T-helper 1 cell (primary cell): ENCODE measurements at places on chromosomes 4 and X.

- no peak for DNase-seq
Observed at GRCh38 chrX:114970806-114971205, 46.6 kb downstream of the IL13RA2 start.

DNA sequence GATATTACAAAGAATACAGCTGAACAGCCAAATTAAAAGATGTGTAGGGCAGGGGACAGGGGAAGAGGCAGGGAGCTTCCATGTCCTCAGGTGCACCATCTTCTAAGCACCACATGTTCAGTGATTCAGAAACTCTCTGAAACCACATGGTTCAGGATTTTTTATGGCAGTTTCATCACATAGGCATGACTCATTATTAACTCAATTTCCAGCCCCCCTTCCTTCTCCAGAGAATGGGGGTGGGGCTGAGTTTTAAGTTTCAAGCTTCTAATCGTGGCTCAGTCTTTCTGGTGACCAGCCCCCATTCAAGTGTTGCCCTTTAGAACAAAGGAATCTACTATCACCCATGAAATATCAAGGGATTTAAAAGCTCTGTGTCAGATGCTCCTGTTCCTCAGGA is 317.8 kb upstream of the GALNT7 start:
- DNase-seq, result no peak

DNA sequence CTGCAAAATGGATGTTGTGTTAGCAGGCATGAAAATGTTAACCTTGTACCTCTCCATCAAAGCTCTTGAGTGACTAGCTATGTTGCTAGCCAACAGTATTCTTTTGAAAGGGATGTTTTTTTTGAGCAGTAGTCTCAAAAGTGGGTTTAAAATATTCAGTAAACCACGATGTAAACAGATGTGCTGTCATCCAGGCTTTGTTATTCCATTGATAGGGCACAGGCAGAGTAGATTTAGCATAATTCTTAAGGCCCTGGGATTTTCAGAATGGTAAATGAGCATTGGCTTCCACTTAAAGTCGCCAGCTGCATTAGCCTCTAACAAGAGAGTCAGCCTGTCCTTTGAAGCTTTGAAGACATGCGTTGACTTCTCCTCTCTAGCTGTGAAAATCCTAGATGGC is 18.4 kb downstream of the FGF2 start:
- no peak for DNase-seq

DNA sequence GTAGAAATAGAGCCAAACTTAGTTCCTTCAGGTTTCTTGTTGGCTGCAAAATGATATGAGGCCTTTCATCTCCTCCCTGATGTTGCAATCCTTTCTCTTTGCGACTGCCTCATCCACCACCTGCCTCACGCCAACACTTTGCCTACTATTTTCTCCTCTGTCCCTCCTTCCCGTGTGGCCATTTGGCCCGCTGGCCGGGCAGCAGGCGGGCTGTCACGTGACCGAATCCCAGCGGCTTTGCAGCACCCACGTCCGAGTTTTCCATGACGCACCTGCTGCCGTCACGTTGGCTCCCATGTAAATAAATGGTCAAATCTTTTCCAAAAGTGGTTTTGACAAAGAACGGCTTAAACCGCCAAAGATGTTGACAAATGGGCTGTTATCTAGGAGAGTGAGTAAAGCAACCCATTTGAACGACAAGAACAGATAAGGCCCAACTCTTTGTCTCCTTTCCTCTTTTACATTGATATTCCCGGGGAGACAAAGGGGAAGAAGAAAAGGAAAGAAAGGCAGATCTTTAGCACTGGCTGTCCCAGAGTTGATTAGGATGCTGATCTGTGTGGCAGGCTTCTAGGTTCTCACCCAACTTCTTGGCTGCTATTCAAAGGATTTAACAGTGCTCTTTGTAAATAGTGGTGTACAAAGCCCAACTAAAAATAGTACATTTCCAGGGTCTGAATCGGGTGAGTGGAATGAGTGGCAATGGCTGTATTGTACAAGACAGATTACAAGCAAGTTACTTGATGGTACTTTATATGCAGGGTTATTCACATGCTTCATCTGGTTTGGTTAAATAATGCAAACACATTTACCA is 174.2 kb upstream of the JADE1 start:
- no peak for DNase-seq

DNA sequence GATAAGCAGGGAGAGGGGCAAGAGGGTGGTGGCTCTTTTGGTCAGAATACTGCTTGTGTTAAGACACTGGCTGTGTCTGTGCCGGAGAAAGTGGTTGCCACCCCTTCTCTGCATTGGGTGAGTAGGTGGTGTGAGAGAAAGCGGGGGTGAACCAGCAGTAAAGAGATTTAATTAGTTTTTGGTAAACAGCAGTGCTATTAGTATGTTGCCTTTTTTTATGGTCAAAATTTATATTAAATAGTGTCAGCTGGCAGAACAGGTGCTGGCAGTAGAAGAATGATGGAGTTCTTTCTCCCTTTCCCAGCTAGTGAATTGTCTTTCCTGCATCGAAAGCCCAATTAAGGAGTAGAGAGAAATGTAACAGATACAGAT is 181.6 kb downstream of the LARP7 start:
- no peak for DNase-seq
